ENCODE measurements at places on chromosomes 2 and 18.

DNA sequence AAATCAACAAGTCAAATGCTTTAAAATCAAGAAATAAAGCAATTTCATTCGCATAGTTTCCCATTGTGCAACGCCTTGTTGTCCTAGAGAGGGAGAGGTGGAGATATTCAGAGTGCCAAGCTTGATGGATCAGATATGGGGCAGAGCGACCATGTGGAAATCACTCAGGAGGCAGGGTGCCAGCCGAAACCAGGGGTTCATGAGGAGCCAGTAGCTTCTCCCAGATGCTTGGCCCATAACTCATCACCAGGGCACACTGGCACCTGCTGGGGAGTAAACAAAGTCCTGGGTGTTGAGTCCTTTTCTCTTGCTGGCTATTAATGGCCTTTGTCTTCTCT lies 53.0 kb upstream of the ASAP2 start:
- DNase-seq = no peak

DNA sequence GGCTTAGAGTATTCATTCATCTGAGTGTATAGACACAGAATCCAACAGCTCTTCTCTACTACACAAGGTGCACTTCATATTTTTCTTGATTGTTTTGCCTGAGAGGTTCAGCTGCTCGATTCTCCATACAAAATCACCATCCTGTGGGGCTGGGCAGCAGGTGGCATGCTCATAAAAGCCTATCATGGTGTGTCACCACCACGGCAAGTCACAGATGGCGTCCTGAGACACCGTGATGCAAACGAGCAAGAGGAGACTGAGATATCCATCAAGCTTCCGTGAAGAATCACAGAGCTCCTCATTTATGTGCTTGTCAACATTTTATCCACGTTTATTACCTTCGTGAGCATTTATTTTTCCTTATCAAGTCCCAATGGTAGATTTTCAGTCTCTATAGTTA lies 22.4 kb upstream of the NRP2 start:
- no peak for DNase-seq

DNA sequence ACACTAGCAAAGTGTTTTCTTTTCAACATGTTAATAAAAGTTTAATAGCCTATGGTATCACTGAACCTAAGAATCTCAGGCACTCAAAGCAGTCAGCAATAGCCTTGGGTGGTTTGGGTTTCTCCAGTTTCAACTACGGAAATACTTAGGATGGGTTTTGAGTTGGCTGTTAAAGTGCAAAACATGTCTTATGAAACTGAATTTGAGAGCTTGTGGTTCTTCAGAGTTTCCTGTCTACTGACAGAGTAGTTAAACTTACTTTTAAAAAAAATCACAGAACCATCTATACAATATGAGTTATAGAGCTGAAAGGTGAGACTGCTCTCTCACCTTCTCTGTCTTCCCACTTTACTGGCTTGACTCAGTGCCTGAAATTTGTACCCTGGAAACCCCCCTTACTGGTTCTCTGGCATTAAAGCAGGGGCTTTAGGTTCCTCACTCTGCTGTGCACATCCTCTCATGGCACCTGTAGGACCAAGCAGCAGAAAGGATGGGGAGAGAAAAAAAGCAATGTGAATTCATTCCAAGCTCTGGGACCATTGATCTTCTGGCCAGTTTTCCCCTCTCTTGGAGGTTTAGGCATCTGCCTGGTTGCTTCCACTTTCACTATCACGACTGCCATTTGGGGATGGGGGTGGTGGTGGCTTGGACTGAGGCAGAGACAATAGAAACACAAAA lies 18.1 kb downstream of the CCDC141 start:
- no peak for DNase-seq

DNA sequence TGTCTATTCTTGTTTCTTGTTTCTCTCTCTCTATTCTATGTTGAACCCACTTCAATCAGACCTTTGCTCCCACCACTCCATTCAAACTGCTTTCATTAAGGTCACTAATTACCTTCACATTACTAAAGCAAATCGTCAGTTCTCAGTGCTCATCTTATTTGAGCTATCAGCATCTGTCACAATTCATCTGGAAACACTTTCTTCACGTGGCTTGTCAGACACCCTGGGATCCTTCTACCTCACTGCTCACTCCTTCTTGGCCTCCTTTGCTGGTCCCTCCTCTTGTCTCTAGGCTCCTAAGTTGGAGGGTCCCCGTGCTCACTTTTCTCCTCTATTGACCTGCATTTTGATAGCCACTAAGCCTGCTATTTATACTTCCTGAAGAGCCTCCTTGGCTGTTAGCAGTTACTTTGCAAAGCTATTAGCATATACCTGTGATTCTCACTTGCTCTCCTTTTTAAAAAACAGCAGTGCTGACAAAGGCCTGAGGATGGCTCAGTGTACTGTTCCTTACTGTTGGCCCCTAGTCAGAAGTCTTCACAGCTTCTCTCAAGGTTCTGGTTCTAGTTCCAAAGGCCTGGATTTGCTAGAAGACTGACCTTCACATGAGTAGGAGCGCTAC lies 80.2 kb downstream of the PLEKHM3 start:
- DNase-seq = no peak

All from activated CD8-positive, alpha-beta memory T cell treated with anti-CD3 and anti-CD28 coated beads for 1 hour (primary cell).